H1 (cell line): ENCODE measurements at places on chromosomes 11 and 22. TPM values are rescaled to one million over a fixed set of nuclear protein-coding genes. Genes with fewer than 3 reads are reported as not detected.

DNA sequence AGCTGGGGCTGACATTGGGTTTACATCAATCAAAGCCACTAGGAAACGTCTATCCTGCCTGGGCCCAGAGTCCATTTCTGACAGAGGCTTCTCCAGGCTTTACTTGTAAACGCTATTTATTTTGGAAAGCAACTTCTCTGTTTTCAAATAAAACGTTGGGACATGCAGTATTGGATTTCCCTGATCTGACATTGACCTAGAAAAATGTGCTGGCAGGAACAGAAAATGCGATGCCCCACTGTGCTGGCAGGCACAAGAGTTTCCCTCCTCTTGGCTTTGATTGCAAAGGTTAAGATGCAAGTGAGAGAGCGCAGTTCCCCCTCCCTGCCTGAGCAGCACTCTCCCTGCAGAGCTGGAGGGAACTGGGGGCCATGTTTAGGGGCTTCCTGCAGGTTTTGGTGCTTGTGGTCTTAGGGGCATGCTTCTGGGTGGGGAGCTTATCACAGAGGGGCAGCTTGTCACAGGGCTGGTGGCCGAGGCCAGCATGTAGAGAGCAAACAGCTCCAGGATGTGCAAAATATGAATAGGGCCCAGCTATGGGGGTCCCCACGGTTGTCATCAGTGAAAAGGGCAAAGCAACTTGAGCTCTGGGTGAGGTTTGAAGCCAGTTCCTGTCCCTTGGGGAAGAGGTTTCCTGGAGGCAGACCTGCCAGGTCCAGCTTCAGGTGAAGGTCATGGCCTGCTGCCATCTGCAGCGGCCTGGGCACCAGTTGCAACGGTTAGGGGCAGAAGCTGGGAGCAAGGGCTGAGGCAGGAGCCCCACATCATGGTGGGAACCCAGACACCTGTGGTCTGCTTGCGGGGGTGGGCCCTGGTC is 42.3 kb upstream of the DKK3 start:
- H3K4me1 ChIP-seq, result peaks cover 2% of the 10 kb centered on the region; the same call in 1 of the 2 replicates
- no peak overlapping the region for H3K4me3 ChIP-seq
- no peak overlapping the region for H3K27ac ChIP-seq
- DNase-seq, result no peak

DNA sequence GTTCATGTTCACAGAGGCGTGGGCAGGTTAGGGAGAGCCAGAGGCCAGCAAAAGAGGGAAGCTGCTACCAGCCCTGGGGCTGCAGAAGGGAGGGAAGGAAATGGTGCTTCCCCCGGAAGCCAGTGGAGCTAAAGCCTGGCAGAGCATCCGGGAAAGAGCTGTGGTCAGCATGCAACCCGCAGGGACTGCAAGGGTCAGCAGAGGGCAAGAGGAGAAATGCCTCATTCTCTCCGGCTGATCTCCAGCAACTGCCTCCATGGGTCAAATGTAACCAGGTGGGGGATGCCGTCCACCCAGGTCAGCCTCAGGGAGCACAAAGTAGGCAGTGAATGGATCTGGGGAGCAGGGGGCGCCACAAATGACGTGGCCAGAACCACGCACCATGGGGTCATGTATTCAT is 36.9 kb upstream of the PRR5 start:
- H3K4me3 ChIP-seq, result no peak overlapping the region
- H3K36me3 ChIP-seq, result no peaks in the 10 kb centered on the region
- DNase-seq, result no peak
- H3K27ac ChIP-seq, result no peak overlapping the region
- peaks cover 12% of the 10 kb centered on the region for H3K27me3 ChIP-seq

GRCh38 chr22:24367841-24368240 is 59.6 kb upstream of the ADORA2A start:
- no peak overlapping the region for H3K27ac ChIP-seq
- H3K4me1 ChIP-seq, result no peaks in the 10 kb centered on the region
- H3K36me3 ChIP-seq, result peaks cover 51% of the 10 kb centered on the region; the same call in 1 of the 2 replicates
- no peak overlapping the region for H3K4me3 ChIP-seq
- no peaks in the 10 kb centered on the region for H3K27me3 ChIP-seq
- no peak for DNase-seq

OR10A3 gene
- polyA plus RNA-seq, result not detected in 2 replicates

DNA sequence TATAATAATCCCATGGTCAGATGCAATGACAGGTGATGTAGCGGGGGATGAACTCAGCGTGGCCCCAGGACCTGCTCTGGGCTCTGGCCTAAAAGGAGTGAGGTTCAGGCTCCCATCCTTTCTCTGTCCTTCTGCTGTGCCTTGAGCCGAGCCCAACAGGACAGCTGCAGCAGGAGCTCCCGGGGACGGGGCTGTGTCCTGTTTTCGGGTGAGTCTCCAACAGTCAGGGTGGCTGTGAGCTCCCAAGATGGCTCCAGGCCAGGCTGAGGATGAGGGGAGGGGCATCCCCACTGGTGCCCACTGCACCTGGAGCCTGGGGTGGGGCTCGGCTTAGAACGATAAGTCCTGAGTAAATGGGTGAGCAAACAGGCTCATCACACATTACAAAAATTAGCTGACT is 1385.0 kb downstream of the BRD1 start:
- H3K4me1 ChIP-seq, result no peaks in the 10 kb centered on the region
- no peaks in the 10 kb centered on the region for H3K36me3 ChIP-seq
- no peak overlapping the region for H3K4me3 ChIP-seq
- H3K27me3 ChIP-seq, result no peaks in the 10 kb centered on the region
